ENCODE measurements at places on chromosomes 6 and 20.

- DNase-seq, result peak; percentile 13
Measured at GRCh38 chr20:19275630-19276071, 63.2 kb downstream of the SLC24A3 start.

GRCh38 chr6:79605061-79605460 is 26.1 kb upstream of the SH3BGRL2 start:
- DNase-seq, result no peak

- no peak for DNase-seq
Measured at GRCh38 chr6:126385536-126385935, 45.6 kb downstream of the CENPW start.

DNA sequence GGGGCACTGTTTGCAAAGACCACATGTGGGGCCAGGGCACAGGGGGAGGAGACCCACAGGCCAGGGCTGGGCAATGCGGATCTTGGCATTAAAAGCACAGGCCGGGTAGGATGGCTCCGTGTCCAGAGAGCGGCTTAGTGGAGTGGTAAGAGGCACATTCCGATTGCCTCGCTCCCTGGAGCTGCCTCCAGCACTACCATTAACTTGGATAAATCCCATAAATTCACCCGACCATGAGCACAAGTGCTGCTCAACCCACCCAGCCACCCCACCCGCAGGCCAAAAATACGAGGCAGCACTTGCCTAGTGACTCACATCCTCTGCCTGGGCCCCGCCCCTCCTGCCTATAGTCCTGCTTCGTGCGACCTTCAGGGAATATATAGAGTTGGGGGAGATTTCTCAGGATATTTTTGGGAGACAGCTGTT is 67.5 kb upstream of the QKI start:
- peak; percentile 11 for DNase-seq

DNA sequence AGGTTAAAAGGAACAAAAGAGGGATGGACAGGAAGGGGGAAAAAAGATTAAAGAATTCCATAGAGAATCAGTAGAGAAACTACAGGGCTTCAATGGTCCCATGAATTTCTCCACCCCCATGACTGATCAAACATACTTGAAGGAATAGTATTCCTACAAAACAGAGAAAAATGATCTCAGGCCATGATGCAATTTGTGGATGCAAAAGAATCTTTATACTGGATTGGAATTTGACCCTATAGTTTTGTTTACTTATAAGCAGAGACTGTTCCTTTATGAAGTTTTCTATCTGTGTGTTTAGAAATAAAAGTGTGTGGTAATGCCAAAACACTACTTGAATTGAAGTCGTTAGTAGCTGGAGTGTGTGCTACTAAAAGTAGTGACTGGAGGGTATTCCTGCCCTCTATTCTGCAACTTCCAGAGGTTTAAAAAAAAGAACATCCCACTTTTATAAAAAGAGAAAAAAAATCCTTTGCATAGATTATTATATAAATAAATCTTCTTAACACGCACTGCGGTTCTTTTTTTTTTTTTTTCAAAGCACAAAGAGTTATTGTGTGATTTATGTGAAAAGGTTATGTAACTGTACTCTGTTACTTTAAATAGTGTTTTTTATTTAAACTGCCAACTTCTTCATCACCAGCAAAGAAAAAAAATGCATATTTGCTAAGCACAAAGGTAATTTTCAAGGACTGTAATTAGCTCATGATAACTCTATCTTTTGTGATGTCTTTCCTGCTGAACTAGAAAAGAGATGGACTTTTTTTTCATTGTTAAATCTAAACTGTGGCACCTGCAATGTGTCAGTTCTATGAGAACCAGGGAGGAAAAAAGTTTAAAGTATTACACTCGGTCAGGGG is 214.5 kb upstream of the CITED2 start:
- DNase-seq, result peak; percentile 65

Data from GM23248 (cell line).